Mucosa of descending colon (tissue), 3 donors: ENCODE measurements at places on chromosomes 7 and 10. TPM values are rescaled to one million over a fixed set of nuclear protein-coding genes. Genes with fewer than 3 reads are reported as not detected.

DNA sequence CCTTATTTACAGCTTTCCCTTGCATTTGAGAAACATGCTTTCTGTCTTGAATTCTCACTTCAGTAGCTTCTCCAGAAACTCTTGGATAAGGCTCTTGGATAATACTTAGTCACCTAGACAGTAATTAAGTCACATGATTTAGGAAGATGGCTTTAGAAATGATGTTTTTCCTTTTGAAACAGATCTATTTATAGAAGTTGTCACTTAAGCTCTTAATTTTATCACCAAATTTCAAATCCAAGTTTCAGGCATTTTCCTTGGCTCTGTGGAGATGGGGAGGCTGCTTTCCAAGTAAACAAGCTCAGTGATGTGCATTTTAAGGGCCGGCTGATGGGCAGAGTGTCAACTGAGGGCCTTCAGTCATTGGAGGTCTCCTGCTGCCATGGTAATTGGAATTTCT lies 130.3 kb downstream of the SRI start:
- DNase-seq, result no peak

DNA sequence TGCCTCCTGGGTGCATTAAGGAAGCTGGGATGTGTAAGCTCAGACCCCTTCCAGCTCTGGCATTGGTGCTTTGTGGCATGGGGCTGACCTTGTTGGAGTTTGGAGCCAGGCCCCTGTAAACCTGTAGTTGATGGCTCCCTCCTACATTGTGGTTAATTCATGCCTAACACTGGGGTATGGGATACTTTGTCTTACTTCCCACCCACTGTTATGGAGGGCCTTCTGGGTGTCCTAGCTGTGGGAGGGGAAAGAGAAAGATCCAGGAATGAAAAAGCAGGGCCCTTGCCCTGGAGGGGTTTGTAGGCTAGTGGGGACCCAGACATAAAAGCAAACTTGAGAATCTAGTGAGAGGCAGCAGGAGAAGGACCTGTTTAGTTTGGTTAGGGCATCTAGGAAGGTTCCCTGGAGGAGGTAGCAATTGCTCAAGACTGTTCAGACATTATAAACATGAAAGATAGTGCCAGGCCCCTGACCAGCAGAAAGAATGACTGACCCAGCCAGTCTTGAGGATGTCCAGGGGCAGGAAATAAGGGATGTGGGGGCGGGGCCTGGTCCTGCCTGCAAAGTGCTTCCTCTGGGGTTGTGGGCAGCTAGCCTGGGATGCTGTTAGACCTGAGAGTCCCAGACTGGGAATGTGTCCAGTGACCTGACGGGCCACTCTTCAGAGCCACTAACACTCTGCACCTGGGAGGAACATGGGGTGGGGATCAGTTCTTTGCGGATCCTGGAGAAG lies 6.6 kb downstream of the ADAMTS14 start:
- no peak for DNase-seq

The SFTPD gene
- not detected for total RNA-seq

GRCh38 chr7:99244939-99245338 lies 27.7 kb upstream of the MYH16 start:
- DNase-seq, result no peak

The ZPBP gene
- total RNA-seq, result not detected

DNA sequence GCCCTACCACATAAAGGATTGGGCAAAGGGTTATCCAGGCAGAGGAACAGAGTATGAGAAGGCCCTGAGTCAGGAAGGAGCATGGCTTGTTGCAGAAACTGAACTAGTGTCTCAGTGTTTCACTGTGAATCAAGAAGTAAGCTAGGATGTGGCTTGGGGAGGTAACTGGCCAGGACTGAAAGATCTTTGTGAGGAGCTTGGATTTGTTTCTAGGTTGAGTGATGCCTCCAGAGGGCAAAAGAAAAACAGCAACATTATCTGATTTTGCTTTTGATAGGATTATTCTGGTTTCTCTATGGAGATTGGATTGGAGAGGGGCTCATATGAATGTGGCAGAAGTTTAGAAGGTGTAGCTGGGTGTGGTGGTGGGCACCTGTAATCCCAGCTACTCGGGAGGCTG lies 137.9 kb upstream of the HDAC9 start:
- no peak for DNase-seq

DNA sequence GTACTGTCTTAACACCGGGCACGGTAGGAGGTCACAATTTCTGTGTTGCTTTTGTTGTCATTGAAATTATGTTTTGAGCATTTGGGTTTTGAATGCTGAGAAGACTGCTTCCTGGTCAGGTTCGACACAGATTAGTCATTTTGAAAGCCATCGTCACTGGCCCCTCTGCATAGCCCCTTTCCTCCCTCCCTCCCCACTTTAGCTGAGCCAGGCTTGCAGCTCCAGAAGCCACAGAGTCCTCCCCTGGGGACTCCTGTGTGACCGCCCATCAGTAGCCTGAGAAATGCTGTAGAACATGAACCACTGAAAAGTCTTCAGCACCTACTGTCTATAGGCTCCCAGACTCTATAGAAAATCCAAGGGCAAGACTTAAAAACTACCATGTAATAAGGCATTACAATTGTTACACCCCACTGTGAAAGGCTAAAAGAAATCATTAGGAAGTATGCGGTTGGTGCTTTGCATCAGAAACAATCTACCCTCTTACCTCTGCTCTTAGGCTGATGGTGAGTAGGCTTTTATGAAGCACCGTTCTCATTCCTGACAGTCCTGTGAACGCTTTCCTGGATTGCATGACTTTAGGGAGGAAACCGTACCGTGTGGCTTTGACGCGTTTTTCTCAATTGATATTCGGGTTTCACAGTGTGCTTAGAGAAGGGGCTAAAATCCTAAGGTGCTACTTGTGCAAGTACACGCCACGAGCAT lies 24.8 kb downstream of the JCAD start:
- DNase-seq, result no peak

DNA sequence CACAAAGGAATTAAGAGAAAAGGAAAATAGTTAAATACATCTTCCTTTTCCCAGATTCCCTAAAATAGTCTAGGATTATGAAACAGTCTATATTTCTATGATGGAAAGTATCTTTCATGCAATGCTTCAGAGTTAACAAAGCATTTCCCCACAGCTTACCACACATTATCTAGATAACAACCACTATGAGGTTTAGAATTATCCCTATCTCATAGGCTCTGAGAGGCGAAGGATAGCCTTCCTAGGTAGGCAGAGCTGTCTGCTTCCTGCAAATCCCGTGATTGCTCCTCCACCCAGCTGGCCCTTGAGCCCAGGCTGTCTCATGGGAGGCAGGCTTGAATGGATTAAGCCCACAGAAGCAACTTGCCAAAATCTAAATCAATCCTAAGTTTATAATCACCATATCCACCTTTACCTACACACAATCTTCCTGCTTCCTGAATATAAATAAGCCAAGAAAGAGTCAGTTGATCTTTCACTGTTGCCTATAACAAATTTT lies 321.4 kb upstream of the AOAH start:
- no peak for DNase-seq

The TFPI2 gene
- total RNA-seq, result 0.41 TPM

GRCh38 chr7:101506531-101506930 lies 122.6 kb downstream of the MYL10 start:
- DNase-seq, result no peak

DNA sequence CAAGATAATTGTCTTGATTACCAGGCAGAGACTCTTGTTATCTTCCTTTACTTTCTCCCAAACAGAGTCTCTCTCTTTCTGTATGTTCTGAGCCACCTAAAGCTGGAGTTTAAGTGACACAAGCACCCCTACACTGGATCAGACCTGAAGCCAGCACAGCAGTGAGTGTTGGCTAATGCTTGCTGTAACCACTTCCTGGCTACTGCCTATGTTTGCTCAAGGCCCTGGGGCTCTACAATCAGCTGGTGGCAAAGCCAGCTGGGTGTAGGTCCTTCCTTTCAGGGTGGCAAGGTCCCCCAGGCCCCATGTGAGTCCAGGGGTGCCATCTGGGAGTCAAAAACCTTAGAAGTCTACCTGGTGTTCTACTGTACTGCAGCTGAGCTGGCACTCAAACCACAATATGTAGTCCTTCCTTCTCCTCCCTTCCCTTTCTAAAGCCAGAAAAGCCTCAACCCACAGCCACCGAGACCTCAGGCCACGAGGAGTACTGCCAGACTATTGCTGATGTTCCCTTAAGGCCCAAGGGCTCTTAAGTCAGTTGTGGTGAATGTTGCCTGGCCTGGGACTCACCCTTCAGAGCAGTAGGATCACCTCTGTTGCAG lies 416.3 kb downstream of the ADRA2A start:
- DNase-seq, result no peak

GRCh38 chr7:138542183-138542582 lies 82.1 kb downstream of the TRIM24 start:
- no peak for DNase-seq

- DNase-seq, result no peak
These were observed 3.6 kb downstream of the FOXI2 start for GRCh38 chr10:127740596-127740995.

The OR2A1 gene
- not detected for total RNA-seq

- DNase-seq, result no peak
These were observed 54.3 kb upstream of the SMNDC1 start for GRCh38 chr10:110358869-110359629.

GRCh38 chr7:158020706-158021095 lies 566.9 kb downstream of the PTPRN2 start:
- no peak for DNase-seq

The SEMA3C gene
- 83.7 TPM for total RNA-seq

The CRTAC1 gene
- total RNA-seq, result 0.17 TPM

DNA sequence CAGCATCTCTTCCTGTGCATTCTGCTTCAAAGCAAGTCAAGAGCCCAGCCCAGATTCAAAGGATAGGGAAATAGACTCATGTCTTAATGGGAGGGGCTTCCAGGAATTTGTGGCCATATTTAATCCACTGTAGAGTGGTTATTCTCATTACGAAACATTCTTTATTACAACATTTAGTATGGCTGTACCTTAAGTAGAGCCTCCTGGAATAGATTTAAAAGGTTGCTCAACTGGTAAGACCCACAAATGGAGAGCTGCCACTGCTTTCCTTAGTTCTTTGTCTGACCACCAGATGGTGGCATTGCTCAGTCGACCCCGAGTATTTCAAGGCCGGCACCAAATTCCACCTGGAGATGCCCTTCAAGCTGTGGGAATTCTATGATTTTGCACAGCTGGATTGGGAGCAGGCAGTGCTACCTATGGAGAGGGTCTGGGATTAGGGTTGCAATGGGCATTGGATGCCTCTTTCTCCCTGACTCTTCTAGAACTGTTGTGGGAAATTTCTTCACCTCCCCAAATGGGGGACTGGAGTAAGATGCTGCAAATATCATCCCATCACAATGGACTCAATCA lies 102.2 kb downstream of the RBM20 start:
- no peak for DNase-seq

- DNase-seq, result peak; percentile 68
These were observed 1.5 kb upstream of the LOXL4 start for GRCh38 chr10:98269435-98269912.

- no peak for DNase-seq
These were observed 16.9 kb downstream of the TAS2R41 start for GRCh38 chr7:143494622-143495021.

The PPP1R9A gene
- 30.8 TPM for total RNA-seq

DNA sequence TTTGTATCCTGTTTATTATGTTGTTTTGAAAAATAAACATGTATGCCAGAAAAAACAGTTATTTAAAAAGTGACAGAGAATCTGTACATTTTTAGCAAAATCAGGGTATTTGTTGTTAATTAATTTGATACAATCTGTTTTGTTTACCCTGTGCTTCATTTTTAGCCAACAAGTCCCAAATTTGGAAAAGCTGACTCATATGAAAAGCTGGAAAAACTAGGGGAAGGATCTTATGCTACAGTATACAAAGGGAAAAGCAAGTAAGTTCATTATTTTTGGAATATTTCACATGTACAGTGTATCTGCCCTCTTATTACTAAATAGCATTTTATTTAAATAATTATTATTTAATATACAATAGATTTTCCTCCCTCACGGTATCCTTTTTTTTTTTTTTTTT lies 151.4 kb downstream of the CDK14 start:
- no peak for DNase-seq

DNA sequence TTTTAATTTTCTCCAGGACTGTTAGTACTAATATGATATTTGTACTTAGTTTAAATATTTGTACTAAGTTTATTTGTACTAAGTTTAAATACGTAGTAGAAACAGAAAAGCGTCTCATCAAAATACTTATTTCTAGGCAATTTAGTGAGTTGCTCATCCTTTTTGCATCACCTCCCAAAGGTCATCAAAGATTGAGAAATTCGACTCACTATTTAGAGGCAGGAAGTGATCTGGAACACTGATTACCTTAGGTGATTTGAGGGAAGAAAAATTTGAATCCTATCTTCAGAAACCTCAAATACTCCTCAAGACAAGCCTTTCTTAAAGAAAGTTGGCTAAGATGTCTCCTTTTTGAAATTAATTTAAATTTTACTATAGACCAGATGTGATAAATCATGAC lies 14.5 kb downstream of the WNT16 start:
- no peak for DNase-seq

DNA sequence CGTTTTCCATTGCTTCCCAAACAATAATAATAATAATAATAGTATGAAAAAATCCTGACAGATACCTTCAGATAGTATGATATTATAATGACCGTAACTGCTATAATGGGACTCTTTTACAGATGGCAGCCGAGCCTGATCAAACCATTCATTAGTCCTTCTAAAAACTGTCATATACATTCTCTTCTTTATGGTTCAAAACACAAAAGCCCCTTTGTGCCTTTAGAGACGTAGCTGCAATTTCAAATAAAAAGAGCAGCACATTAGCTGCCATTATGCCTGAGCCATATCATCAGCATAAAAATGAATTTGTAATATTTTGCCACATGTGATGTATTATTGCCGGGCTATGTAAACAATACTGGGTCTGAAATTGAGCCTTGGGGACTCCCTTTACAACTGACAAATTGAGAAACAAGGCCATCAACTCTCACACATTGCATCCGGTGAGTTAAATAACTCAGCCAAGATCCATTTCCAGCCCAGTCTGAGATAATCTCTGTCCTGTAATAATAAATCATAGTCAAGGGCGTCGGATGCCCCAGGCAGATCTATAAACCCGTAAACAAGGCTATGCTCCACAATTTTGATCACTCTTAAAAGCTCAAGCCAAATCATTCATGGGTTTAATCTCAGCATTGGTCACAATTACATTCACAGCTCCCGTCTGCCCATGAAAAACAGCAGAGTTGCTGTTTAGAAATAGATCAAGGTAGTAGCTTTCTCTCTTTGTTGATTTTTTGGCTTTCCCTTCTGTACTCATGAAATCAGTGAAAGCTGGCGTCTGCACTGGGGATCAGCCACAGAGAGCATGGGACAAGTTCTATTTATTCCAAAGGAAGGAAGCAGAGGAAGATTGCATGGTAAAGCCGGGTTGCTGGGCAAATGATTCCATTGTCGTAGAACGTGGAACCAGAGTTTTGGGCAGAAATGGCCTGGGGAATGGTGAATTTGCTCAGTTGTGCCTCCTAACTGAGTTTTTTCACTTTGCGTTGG lies 150.1 kb upstream of the BMPER start:
- no peak for DNase-seq

GRCh38 chr7:31074120-31074383 lies 21.9 kb downstream of the ADCYAP1R1 start:
- no peak for DNase-seq

GRCh38 chr10:2978574-2979273 lies 88.6 kb upstream of the PFKP start:
- no peak for DNase-seq
